Caudate nucleus (tissue), 63 donors: ENCODE measurements at places on chromosomes 3 and 15.

DNA sequence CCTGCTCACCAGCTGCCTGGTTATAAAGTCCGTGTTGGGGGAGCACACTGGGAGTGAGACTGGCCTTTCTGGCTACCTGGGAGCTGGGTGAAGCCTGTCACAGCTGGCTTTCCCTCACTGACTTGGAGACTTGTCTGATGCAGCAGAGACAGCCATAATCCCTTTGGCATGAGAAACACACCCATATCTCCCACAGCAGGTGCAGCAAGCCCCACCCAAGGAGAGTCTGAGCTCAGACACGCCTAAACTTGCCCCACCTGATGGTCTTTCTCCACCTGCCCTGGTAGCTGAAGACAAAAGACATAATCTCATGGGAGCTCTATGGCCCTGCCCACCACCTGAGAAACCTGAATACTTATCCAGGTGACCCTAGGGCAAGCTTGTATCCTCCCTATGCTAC lies 54.8 kb downstream of the NMD3 start:
- DNase-seq = no peak

DNA sequence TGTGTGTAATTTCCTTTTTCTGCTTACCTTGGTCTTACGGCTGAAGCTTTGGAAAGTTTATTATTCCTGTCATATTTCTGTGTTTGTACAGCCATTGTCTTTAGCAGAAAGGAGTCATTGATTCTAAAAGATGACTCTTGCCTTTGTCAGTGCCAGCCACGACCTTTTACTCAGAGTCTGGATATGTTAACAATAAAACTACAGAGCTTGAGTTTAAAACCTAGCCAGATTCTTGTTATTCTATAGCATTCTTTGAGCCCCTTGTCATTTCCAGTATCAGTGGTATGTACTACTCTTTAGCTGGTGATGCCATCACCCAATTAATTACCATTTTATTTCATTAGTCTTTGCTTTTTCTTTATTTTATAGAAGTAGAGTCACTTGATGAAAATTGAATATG lies 142.4 kb downstream of the TCF12 start:
- no peak for DNase-seq

DNA sequence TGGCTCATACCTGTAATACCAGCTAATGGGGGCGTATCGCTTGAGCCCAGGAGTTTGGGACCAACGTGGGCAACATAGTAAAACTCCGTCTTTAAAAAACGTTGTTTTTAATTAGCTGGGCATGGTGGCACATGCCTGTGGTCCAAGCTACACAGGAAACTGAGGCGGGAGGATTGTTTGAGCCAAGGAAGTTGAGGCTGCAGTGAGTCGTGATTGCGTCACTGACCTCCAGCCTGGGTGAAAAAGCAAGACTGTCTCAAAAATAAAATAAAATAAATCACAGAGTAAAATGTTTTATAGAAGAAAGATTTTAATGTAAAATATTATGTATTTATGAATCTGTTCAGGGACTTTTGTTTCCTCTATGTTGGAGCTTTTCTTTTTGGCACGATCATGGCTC lies 15.3 kb upstream of the STRIT1 start:
- no peak for DNase-seq

GRCh38 chr3:177333533-177334520 lies 136.5 kb upstream of the TBL1XR1 start:
- no peak for DNase-seq

- DNase-seq = no peak
Measured at GRCh38 chr15:83658430-83659416, 4.8 kb downstream of the ADAMTSL3 start.

DNA sequence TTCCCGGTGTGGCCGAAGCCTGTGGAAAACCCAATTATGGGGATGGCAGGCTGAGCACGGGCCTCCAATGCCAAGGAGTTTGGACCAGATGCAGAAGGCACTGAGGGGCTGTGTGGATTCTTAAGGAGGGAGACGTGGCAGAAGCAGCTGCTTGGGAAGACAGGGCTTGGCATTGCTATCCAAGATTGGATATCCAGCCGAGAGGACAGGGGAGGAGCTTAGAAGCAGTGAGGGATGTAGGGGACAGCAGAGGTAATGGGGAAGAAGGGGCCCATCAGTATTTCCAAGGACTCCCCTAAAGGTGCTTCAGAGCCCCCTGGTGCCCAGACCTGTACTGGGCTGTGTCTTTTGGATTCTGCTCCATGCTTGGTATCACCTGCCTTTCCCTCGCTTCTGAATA lies 112.8 kb upstream of the TLE3 start:
- DNase-seq = no peak

DNA sequence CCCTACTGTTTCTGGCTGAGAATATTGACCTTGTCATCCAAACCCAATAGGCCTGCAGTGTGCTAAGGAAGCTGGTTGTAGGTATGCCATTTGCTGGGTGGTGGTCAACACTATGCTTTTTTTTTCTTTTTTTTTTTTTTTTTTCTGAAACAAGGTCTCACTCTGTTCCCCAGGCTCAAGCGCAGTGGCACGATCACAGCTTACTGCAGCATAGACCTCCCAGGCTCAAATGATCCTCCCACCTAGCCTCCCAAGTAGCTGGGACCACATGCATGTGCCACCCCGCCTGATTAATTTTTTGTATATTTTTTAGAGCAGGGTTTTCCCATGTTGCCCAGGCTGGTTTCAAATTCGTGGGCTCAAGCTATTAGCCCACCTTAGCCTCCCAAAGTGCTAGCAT lies 35.7 kb upstream of the RHO start:
- DNase-seq = no peak

- no peak for DNase-seq
Measured at GRCh38 chr3:64022451-64023186, 675 bp downstream of the PSMD6 start.
